B cell (primary cell): ENCODE measurements at places on chromosomes 11 and 22. TPM values are rescaled to one million over a fixed set of nuclear protein-coding genes. Genes with fewer than 3 reads are reported as not detected.
A peak's percentile ranks its signal among the peaks of the same experiment; 100 is the strongest.

- DNase-seq = no peak
These were observed 16.5 kb upstream of the FXYD2 start for GRCh38 chr11:117840881-117841550.

DNA sequence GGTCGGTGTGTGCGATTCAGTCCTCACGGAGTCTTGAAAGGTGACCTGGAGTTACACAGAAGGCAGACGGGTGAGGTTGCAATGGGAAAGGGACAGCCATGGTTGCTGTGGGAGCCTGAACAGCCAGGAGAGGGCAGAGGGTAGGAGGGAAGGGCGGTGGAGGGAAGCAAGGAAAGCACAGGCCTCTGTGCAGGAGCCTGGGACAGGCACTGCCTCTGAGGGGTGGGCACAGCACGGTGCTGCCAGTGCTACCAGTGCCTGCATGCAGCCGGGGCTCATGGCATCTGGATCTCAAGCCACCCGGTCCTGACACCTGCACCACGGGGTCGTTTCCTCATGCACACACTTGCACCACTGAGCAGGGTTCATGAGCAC, 401.0 kb downstream of the TBC1D22A start:
- no peak for DNase-seq

- no peak for DNase-seq
These were observed 18.4 kb downstream of the TECTA start for GRCh38 chr11:121119440-121119839.

- DNase-seq = peak; percentile 43
These were observed 4.1 kb downstream of the LRRC32 start for GRCh38 chr11:76666408-76666807.

The DNAJB7 gene
- not detected in 2 replicates for total RNA-seq
